Esophagus muscularis mucosa (tissue), 4 donors: ENCODE measurements at places on chromosomes 4 and X.

DNA sequence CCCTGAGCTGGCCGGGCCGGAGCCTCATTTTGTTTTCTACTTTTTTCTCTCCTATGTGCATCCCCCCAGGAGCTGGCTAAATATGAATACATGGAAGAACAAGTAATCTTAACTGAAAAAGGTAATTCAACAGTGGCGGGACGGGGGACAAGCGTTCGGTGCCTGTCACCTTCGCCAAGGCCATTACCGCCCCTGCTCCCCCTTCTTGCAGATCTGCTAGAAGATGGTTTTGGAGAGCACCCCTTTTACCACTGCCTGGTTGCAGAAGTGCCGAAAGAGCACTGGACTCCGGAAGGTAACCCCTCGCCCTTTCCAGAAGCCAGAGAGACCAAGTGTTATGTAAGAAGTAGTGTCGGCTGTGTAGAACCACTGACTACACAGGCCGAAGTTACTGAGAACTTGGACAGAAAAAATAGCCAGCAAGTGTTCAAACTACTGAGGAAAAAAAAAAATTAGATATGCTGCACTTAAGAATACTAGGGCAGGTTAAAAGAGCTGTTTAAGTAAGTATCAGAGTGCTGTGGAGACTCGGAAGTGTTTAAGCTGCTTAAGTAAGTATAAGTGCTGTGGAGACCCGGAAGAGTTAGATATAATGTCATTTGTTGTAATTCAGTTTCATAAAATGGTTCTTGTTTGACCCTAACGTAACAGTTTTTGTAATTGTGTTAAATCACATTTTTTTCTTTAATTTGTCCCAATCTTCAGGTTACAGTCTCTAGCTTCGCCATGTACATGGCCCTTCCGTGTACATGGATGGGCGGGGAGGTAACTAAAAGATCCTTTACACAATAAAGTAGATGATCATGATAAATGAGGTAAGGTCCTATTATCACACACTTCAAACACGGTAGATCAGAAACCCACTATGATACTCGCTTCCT, 856 bp downstream of the SAT1 start:
- H3K4me3 ChIP-seq, result peak overlapping the region; percentile 66
- H3K4me1 ChIP-seq, result no peaks in the 10 kb centered on the region

GRCh38 chrX:153924149-153924861, 1.8 kb downstream of the ARHGAP4 start:
- peak overlapping the region; percentile 69 for H3K4me3 ChIP-seq
- H3K27me3 ChIP-seq, result no peaks in the 10 kb centered on the region
- no peak overlapping the region for H3K27ac ChIP-seq
- H3K4me1 ChIP-seq, result peaks cover 70% of the 10 kb centered on the region
- H3K36me3 ChIP-seq, result no peaks in the 10 kb centered on the region

GRCh38 chr4:172147687-172148086, 334.5 kb downstream of the GALNTL6 start:
- no peaks in the 10 kb centered on the region for H3K36me3 ChIP-seq
- no peaks in the 10 kb centered on the region for H3K27me3 ChIP-seq
- DNase-seq, result no peak
- no peak overlapping the region for H3K27ac ChIP-seq

GRCh38 chr4:17204908-17205307, 306.5 kb upstream of the LDB2 start:
- H3K4me3 ChIP-seq, result no peak overlapping the region
- no peak for DNase-seq
- no peaks in the 10 kb centered on the region for H3K36me3 ChIP-seq
- peaks cover 5% of the 10 kb centered on the region for H3K4me1 ChIP-seq

DNA sequence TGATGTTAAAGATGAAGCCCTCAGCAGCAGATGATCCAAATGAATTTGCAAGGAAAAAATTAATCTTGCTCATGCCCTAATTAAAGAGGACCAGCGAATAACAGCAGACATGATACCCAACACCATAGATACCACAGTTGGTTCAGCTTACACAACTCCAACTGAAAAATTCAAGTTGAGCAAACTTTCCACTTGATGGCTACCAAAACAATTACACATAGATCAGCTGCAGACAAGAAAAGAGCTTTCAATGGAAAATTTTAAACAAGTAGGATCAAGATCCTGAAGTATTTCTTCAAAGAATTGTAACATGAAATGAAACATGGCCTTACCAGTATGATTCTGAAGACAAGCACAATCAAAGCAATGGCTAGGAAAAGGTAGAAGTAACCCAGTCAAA, 90.0 kb downstream of the KLHL13 start:
- no peaks in the 10 kb centered on the region for H3K27me3 ChIP-seq
- no peak overlapping the region for H3K27ac ChIP-seq

DNA sequence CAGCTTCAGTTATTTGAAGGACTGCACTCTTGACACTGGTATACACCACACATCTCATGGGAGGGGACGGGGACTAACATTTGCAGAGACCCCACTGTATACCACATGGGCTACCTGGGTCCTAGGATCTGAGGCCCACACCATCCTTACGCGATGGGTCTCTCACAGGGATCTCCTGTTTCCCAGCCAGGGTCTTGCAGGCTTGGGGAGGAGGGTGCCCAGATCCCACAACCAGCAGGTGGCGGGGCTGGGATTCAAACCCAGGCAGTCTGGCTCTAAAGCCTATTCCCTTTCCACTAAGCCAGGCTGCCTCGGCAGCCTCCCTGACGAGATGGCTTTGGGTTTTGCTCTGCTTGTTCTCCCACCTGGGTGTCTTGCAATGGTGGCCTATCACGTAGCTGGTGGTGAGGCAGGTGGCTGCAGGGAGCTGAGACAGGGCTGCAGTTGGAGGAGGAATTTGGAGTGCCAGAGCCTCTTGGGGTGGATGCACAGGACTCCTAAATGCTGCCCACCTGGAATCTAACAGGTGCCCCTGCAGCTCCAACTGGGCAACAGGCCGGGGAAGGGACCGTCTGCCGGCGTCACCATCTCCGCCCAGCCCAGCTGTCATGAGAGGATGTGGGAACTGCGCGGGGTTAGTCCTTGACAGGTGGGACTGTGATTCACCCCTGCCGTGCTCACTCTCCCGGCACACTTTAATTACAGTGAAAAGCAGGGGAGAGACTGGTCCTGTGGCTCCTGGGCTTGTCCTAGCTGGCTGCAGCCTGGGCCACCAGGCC, 110.7 kb downstream of the PSAPL1 start:
- H3K27ac ChIP-seq, result no peak overlapping the region
- H3K27me3 ChIP-seq, result no peaks in the 10 kb centered on the region
- no peak overlapping the region for H3K4me3 ChIP-seq
- peaks cover 31% of the 10 kb centered on the region for H3K4me1 ChIP-seq
- H3K36me3 ChIP-seq, result no peaks in the 10 kb centered on the region
- DNase-seq, result no peak

DNA sequence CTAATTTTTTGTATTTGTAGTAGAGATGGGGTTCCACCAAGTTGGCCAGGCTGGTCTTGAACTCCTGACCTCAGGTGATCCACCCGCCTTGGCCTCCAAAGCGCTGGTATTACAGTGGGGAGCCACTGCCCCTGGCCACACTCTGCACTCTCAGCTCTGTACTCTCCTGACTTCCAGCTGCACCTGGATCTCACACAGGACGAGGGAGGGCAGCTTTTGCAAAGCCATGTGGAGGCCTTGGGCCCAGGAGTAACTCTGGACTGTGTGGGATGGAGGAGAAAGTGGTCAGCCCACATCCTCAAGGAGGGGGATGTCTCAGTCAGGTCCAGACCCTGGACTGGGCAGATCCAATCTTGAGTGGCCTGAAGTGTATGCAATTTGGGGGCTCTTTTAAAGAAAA, 23.0 kb downstream of the NAT8L start:
- no peak overlapping the region for H3K4me3 ChIP-seq
- DNase-seq, result no peak
- H3K27ac ChIP-seq, result no peak overlapping the region

DNA sequence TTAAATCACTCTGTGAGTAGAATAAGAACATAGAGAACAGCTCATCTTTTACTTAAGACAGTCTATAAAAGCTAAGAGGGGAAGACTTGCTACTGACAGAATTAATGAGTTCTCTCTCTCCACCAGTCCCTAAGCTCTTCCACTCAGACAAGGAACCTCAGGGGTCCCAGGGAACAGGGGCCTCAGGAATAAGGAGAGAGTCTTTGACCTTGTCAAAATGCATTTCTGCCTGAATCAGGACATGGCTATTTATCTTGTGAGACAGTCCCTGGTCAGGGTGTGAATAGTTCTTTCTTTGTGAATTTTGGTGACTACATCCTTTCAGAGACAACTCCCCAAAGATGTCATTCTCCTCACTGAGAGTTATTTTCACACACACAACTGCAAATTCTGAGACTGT, 218.7 kb upstream of the HS3ST1 start:
- no peaks in the 10 kb centered on the region for H3K27me3 ChIP-seq
- no peaks in the 10 kb centered on the region for H3K4me1 ChIP-seq
- no peaks in the 10 kb centered on the region for H3K36me3 ChIP-seq
- no peak overlapping the region for H3K4me3 ChIP-seq
- DNase-seq, result no peak

GRCh38 chr4:75686346-75686745, 13.1 kb upstream of the G3BP2 start:
- H3K36me3 ChIP-seq, result no peaks in the 10 kb centered on the region
- no peak for DNase-seq
- H3K27me3 ChIP-seq, result no peaks in the 10 kb centered on the region
- H3K27ac ChIP-seq, result no peak overlapping the region
- H3K4me3 ChIP-seq, result no peak overlapping the region

GRCh38 chrX:152819732-152820131, 10.8 kb downstream of the CETN2 start:
- H3K36me3 ChIP-seq, result no peaks in the 10 kb centered on the region
- H3K27me3 ChIP-seq, result no peaks in the 10 kb centered on the region
- no peaks in the 10 kb centered on the region for H3K4me1 ChIP-seq
- no peak overlapping the region for H3K27ac ChIP-seq
- no peak overlapping the region for H3K4me3 ChIP-seq
- DNase-seq, result no peak

DNA sequence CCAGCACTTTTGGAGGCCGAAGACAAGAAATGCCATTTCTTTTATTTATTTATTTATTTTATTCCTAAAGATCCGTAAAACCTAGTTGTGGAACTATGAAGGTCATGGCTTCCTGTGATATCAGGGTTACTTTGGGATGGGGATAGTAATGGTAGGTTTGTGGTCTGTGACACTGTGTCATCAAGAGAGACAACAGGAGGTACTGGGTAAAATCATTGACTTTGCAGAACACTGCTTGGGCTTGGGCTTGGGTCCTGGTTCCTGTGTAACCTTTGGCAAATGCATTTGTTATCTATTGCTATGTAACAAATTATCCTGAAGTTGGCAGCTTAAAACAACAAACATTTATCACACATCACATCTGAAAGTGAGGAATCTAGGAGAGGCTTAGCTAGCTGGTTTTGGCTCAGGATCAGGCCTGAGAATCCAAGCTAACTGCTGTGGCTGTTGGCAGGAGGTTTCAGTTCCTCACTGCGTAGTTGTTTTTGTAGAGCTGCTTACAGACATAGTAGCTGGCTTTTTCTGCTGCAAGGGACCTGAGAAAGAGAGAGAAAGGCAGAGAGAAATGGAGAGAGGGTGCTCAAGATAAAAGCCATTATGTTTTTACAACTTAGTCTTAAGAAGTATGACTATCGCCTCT, 576.4 kb upstream of the SLIT2 start:
- H3K4me1 ChIP-seq, result peaks cover 12% of the 10 kb centered on the region
- DNase-seq, result no peak
- peak overlapping the region; percentile 48 for H3K27ac ChIP-seq
- H3K4me3 ChIP-seq, result no peak overlapping the region
- no peaks in the 10 kb centered on the region for H3K36me3 ChIP-seq

- H3K36me3 ChIP-seq, result no peaks in the 10 kb centered on the region
- H3K27ac ChIP-seq, result no peak overlapping the region
- DNase-seq, result no peak
- no peaks in the 10 kb centered on the region for H3K27me3 ChIP-seq
- H3K4me1 ChIP-seq, result peaks cover 13% of the 10 kb centered on the region
- no peak overlapping the region for H3K4me3 ChIP-seq
Measured at GRCh38 chr4:24668956-24669355, 84.6 kb upstream of the DHX15 start.

GRCh38 chr4:75289914-75290582, 224.2 kb downstream of the RCHY1 start:
- H3K4me3 ChIP-seq, result no peak overlapping the region
- no peaks in the 10 kb centered on the region for H3K36me3 ChIP-seq
- no peak for DNase-seq

- no peaks in the 10 kb centered on the region for H3K27me3 ChIP-seq
- no peak overlapping the region for H3K27ac ChIP-seq
- DNase-seq, result no peak
- H3K36me3 ChIP-seq, result no peaks in the 10 kb centered on the region
- no peak overlapping the region for H3K4me3 ChIP-seq
- H3K4me1 ChIP-seq, result peaks cover 27% of the 10 kb centered on the region
Measured at GRCh38 chr4:185115827-185116232, 27.2 kb upstream of the SLC25A4 start.

DNA sequence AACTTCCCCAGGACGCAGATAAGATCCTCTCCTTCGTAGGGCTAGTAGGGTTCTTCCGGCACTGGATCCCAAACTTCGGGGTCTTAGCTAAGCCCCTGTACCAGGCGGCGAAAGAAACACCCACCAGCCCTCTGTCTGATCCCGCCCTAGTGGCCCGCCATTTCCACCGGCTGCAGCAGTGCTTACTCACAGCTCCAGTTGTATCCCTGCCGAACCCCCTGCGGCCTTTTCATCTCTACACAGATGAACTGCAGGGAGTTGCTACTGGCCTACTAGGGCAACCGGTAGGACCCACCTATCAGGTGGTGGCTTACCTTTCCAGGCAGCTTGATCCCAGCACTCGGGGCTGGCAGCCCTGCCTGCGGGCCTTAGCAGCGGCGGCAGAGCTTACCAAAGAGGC, 961.2 kb downstream of the RPA4 start:
- no peak overlapping the region for H3K4me3 ChIP-seq
- H3K27me3 ChIP-seq, result no peaks in the 10 kb centered on the region
- H3K36me3 ChIP-seq, result no peaks in the 10 kb centered on the region
- no peak for DNase-seq

DNA sequence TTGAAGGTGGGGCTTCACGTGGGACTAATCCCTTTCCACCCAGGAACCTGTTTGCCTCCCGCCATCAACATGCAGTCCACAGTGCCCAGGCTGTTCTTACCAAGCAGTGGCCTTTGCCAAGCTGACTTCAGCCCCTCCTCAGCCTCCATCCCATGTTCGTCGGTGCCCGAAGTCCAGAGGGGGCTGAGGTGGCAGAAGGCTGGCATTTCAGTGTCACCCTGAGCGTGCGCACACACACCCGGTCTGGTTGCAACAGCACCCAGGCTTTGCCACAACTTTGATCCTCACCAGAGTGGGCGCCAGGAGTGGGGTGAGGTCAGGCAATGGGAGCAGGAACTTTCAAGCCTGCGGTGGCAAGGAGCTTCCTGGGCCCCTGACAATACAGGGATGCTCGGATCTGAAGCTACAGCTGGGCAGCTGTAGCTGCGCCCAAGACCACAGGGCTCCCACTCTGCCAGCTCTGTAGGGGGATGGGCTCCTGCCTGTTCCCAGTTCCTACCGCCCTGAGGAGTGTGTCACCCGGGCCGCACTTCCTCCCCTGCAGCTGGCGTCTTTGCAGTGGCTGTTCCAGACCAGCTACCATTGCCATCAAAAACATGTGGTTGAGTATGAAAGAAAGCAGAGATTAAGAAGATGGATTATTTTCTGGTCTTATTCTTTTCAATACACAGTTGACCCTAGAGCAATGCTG, 428.0 kb downstream of the EPHA5 start:
- H3K4me1 ChIP-seq, result no peaks in the 10 kb centered on the region
- no peak overlapping the region for H3K27ac ChIP-seq
- no peaks in the 10 kb centered on the region for H3K36me3 ChIP-seq
- H3K27me3 ChIP-seq, result no peaks in the 10 kb centered on the region

- no peak overlapping the region for H3K4me3 ChIP-seq
- H3K27ac ChIP-seq, result no peak overlapping the region
- no peaks in the 10 kb centered on the region for H3K36me3 ChIP-seq
- no peak for DNase-seq
- H3K27me3 ChIP-seq, result no peaks in the 10 kb centered on the region
Measured at GRCh38 chrX:43585922-43586321, 70.2 kb upstream of the MAOA start.
